Panc1 (cell line): ENCODE measurements at places on chromosomes 6 and 20. TPM values are rescaled to one million over a fixed set of nuclear protein-coding genes. Genes with fewer than 3 reads are reported as not detected.

- H3K27ac ChIP-seq: no peak overlapping the region
- H3K36me3 ChIP-seq: no peaks in the 10 kb centered on the region
- DNase-seq: no peak
- H3K4me1 ChIP-seq: no peaks in the 10 kb centered on the region
- H3K4me3 ChIP-seq: no peak overlapping the region
These were observed 170.7 kb upstream of the SLC24A3 start for GRCh38 chr20:19041787-19042186.

GRCh38 chr6:90370493-90370959, 73.9 kb upstream of the BACH2 start:
- H3K27ac ChIP-seq: peak overlapping the region; percentile 89
- H3K4me3 ChIP-seq: no peak overlapping the region
- H3K27me3 ChIP-seq: no peaks in the 10 kb centered on the region
- no peak for DNase-seq

DNA sequence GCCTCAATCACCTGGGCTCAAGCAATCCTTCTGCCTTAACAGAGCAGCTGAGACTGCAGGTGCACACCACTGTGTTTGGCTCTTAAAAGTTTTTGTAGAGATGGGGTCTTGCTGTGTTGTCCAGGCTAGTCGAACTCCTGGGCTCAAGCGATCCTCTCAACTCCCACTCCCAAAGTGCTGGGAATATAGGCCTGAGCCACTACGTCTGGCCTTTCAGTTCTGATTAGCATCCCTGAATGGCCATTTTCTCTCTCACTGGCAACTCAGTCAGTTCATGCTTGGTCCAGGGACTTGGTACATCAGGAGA, 28.5 kb downstream of the DNMT3B start:
- no peak overlapping the region for H3K4me3 ChIP-seq
- no peaks in the 10 kb centered on the region for H3K27me3 ChIP-seq
- no peaks in the 10 kb centered on the region for H3K36me3 ChIP-seq
- H3K27ac ChIP-seq: no peak overlapping the region

DNA sequence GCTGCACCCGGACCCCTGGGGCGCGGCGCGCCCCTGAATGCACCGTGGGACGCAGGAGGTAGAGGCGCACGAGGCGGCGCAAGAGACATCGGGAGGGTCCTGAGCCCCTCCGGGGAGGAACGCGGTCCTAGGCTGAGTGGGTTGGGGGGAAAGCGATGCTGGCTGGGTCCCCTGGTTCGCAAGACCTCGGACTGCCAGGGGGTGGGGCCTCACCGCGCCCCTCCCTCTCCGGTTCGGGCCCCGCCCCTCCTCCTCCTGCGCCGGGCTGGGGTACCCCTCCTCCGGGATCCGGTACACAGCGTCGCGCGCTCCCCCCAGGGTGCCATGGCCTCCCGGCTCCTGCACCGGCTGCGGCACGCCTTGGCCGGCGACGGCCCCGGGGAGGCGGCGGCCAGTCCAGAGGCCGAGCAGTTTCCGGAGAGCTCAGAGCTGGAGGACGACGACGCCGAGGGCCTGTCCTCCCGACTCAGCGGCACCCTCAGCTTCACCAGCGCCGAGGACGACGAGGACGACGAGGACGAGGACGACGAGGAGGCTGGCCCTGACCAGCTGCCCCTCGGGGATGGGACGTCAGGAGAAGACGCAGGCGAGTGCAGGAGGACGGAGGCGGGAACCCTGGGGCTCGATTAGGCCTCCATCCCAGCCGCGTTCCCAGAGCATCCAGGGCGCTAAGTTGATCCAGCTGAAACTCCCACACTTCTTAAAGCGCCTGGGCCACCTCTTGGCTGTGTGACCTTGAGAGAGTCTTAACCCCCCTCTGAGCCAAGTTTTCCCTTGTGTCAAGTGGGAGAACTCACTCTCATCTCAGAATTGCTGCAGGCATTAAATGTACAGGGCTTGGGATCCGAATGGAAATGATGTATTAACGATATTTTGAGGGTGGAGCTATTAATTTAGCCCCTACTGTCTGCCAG, 541 bp downstream of the SNX21 start:
- peak overlapping the region; percentile 67 for H3K4me3 ChIP-seq
- peak overlapping the region; percentile 88 for H3K27ac ChIP-seq
- H3K27me3 ChIP-seq: no peaks in the 10 kb centered on the region
- no peaks in the 10 kb centered on the region; the same call in 1 of the 2 replicates for H3K36me3 ChIP-seq
- H3K4me1 ChIP-seq: peaks cover 17% of the 10 kb centered on the region

GRCh38 chr6:134665029-134665723, 284.7 kb downstream of the ALDH8A1 start:
- no peaks in the 10 kb centered on the region; the same call in 1 of the 2 replicates for H3K36me3 ChIP-seq
- H3K27ac ChIP-seq: no peak overlapping the region
- no peak for DNase-seq
- no peaks in the 10 kb centered on the region for H3K27me3 ChIP-seq
- H3K4me3 ChIP-seq: no peak overlapping the region
- no peaks in the 10 kb centered on the region for H3K4me1 ChIP-seq

DNA sequence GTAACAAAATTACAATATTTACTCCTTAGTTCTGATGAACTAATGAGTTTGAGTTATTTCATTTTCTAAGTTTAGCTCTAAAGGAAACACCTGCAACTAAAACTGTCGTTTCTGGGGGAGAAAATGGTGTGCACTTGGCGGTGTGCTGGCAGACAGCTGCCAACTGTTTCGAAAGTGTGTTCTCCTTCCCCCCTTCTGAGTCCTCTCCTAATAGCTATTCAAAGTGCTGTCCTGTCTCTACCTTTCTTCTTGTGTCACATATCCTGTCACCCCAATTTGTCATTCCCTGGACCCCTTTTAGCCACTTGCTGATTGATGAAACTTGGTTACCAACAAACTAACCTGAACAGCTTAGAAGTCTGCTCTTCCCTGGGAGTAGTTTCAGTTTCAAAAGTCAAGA, 4.9 kb upstream of the UBE2J1 start:
- H3K36me3 ChIP-seq: no peaks in the 10 kb centered on the region
- DNase-seq: no peak
- H3K27ac ChIP-seq: no peak overlapping the region
- H3K27me3 ChIP-seq: no peaks in the 10 kb centered on the region
- H3K4me3 ChIP-seq: peak overlapping the region; percentile 1; the same call in 1 of the 2 replicates

- peak; percentile 36 for DNase-seq
- H3K27me3 ChIP-seq: no peaks in the 10 kb centered on the region
- no peak overlapping the region for H3K4me3 ChIP-seq
- H3K27ac ChIP-seq: peak overlapping the region; percentile 45; the same call in 1 of the 2 replicates
These were observed 40.3 kb upstream of the SIM1 start for GRCh38 chr6:100504786-100505737.

GRCh38 chr6:126797981-126798380, 320.5 kb upstream of the RSPO3 start:
- no peak overlapping the region for H3K27ac ChIP-seq
- no peak overlapping the region for H3K4me3 ChIP-seq
- DNase-seq: no peak
- no peaks in the 10 kb centered on the region for H3K36me3 ChIP-seq

The CYP39A1 gene
- 0.72 TPM for total RNA-seq

The PAK5 gene
- total RNA-seq: not detected

The OR14J1 gene
- not detected for total RNA-seq

The FNDC11 gene
- total RNA-seq: 1.3 TPM

The AKIRIN2 gene
- total RNA-seq: 47.6 TPM

The TINAG gene
- not detected for total RNA-seq

The RAB44 gene
- total RNA-seq: not detected
